Putamen (tissue), 1 donor: ENCODE measurements at places on chromosomes 1 and 21.

DNA sequence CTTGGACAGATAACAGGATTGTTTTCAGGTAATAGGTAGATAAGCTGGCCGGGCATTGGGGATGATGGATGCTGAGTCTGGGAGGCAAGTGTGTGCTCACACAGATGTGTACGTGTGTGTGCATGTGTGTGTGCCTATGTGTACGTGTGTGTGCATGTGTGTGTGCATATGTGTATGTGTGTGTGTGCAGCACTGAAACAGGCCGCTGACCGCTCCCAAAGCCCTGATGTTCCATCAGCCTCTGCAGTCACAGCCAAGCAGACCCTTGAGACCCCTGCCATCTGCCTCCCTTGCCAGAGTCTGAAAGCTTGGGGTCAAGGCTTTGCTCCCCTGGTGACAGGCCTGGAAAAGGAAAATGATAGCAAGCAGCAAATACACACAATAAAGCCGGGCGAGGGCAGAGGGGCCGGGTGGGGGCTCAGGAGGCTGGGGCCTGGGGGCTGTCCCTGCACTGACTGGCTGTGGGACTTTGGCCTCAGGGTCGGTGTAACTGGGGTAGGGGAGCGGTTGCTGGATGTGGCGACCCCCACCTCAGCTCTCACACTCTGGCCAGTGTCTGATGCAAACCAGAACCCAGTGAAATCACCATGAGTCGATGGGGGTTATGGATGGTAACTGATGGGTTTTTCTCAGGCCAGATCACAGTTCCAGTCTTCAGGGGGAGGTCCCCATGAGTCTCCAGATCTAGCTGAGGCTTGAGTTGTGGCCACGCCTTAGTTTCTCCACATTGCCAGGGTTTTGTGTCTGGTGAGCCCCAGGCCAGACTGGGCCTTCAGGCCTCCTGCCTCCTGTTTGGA lies 9.2 kb upstream of the TNFRSF8 start:
- DNase-seq, result no peak

- DNase-seq, result no peak
Observed at GRCh38 chr1:223473601-223474344, 80.6 kb downstream of the CCDC185 start.

DNA sequence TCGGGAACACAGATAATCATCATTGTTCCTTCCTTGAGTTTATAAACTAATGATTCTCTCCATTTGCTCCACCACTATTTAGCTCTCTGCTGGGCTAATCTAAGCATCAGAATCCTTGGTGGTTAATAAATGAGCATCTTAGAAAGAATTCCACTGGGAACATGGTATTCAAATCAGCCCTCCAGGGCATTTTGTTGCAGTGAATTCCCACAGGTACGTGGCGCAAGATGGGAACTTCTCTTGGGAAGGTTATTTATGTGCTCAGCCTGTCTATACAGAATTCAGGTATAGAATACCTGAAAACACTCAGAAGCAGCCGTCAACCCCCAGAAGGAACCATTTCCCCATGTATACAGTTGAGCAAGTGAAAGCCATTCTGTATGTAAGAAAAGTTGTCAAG lies 131.5 kb downstream of the NTNG1 start:
- no peak for DNase-seq

- no peak for DNase-seq
Observed at GRCh38 chr1:39926343-39926793, 24.7 kb upstream of the MYCL start.

GRCh38 chr1:30313176-30313575 lies 410.2 kb downstream of the MATN1 start:
- DNase-seq, result no peak
